RKO (cell line): ENCODE measurements at places on chromosomes 4 and X.
A peak's percentile ranks its signal among the peaks of the same experiment; 100 is the strongest.

DNA sequence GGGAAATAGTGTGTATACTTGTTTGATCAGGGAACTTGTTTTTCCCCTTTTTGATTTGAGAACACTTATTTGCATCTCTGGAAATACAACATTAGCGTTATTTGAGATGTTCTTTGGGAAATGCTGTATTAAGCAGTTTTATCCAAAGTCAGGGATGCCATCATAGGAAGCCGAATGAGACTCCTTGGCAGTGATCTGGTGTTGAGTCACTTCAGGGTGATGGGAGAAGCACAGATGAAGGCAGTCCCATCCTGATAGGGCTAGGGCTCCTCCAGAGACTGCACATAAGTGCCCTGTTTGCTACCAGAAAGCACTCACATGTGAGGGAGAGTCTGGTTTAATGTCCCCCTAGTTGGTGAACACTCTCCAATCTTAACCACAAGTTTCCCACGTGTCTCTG lies 62.3 kb downstream of the IL1RAPL1 start:
- DNase-seq, result peak; percentile 3

GRCh38 chr4:135277068-135277979 lies 1075.7 kb upstream of the PABPC4L start:
- no peak for DNase-seq

- DNase-seq, result no peak
These were observed 22.5 kb downstream of the TCEAL1 start for GRCh38 chrX:103651151-103651773.

- DNase-seq, result no peak
These were observed 76.5 kb downstream of the DDIT4L start for GRCh38 chr4:100113732-100114131.

GRCh38 chr4:98994474-98995182 lies 893 bp upstream of the METAP1 start:
- DNase-seq, result no peak

GRCh38 chr4:82201303-82201702 lies 172.5 kb downstream of the HNRNPD start:
- DNase-seq, result no peak

DNA sequence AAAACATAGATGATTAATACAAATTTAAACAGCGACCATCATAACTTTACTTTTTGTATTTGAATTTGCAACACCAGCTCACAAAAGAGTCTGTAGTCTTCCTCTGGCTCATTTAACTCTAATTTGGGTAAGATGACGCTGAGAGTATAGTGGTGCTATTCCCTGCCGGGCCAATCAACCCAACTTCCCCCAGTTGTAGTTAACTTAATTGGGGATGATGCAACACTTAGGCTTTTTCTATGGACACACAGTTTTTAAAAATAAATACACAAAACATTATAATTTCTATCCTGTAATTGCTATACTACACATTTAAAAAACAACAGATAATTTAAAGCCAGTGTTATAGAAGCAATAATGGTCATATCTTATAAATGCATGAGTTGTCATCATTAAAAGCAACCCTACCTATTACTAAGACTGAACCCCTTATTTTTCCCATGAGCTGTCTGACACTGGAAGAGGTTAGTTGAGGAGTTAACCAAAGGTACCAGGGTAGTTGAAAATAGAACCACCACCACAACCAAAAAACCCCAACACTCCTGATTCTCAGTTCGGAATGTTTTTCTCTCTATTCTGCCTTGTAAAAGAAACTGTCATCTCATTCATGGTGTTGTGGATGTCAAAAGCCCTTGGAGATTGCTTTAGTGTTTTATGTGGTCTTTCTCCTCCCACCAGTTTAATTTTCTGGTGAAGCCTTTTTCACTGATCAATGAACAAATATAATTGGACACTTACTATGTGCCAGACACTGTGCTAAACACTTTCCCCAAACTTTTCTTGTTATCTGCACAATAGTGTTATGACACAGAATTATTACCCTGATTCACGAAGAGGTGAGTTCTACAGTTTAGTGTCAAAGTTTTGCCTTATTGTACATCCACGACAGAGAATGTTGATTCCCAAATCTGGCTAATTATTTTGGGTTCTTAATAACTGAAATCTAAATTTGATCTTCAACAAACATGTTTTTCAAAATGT lies 61.5 kb upstream of the RAPGEF2 start:
- no peak for DNase-seq

DNA sequence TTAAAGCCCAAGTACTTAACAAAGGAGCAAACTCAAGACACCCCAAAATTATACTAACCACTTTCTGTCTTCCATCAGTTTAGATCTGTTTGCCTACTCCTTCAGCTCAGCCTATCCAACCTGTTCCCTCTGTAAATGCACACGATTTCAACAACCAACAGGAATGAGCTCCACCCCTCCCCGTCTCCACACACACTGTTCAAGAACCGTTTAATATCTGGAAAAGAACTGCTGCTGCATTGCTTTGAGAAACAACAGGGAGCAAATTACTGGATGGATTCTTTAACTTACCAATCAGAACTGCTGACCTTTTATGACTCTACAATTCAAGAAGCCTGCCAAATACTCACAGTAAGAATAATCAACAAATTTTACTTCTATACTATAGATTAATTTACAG lies 87.0 kb downstream of the FBXW7 start:
- no peak for DNase-seq

GRCh38 chr4:77197831-77198230 lies 40.8 kb downstream of the CCNG2 start:
- DNase-seq, result no peak

DNA sequence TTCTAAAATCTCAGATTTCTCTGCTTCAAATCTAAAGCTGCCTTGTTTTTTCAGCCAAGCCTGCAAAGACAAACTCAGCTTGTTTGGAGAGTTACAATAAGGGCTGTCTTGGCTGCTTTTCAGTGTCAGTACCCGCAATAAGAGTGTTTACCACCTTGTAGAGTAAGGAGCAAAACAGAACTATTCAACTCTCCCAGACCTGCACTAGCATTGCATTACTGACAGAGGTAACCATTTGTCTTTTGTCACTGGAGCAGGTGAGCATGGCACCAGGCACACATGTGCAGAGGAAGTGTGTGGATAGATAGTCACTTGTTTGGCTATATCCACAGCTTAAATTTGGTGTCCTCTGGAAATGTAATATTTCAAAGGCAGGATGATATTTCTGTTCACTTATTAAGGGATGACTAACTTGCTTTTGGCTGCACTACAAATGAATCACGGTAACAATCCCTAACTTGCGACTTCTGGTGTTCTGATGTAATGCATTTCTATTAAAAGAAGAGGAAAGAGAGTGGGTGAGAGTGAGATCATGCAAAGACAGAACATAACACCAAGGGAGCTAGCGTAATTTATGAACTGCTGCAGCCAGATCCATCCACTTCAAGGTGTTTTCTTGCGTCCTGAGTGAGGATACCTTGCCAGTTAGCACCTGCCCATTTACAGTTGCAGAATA lies 38.6 kb downstream of the PTCHD1 start:
- DNase-seq, result peak; percentile 84

- DNase-seq, result no peak
These were observed 21.9 kb downstream of the GPRIN3 start for GRCh38 chr4:89285745-89286144.

GRCh38 chr4:120692964-120693363 lies 229.6 kb downstream of the PRDM5 start:
- peak; percentile 83 for DNase-seq

DNA sequence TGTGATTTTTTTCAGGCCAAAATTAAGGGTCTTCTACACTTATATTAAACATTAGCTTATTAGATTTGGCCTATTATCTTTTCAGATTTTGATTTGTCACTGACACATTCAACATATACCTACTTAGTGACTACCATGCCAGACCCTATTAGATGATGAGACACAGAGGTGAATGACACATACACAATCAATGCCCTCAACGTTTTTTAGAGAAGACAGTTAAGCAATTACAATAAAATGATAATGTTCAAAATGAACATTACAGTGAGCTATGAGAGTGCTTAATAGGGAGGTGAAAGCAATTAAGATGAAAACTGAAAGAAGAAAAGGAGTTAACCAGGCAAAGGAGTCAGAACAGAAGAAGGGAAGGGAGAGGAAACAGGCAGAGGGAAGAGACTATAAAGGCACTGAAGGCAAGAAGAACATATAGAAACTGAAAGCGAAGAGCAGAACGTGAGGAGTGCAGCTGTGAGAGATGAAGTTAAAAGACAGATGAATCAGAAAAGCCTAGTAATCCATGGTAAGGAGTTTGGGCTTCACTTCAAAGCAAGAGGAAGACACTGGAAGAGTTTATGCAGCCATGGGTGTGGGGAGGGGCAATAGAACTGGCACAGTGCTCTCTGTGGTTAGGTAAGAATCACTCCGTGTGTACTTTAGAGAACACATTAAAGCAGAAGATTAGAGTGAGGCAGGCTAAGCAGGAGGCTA lies 119.0 kb downstream of the REELD1 start:
- no peak for DNase-seq

DNA sequence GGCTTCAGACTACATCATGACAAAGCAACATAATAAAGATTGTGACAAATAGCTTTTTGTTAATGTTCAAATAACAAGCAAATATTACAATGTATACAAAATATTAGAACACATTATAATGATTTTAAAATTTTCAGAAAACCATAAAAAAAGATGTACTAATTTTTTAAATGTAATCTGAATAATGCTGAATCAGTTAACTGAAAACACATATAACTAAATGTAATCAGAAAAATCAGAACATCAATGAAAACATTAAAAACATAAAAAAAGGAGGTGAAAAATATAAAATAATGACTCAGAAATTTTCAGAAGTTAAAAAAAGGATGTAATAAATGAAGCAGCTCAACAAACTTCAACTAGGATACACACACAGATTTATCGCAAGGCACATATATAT lies 53.5 kb downstream of the ZNF721 start:
- no peak for DNase-seq

DNA sequence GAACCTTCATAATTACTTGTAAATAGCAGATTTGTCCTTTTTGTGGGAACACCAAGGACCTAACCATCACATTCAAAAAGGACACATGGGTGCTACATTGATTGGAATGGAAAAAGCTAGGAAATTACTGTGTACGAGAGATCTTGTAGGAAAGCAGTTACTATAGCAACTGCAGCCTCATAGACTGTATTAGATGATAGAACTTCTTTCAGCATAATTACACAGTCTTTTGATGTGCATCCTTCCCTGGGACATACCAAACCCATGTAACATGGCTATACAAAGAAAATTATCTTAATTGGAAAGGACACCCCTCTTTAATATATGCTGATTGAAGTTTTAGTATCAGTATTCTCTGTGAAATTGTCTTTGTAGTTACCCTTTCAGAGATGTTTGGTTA lies 130.7 kb upstream of the CTSO start:
- no peak for DNase-seq

GRCh38 chr4:67727124-67727850 lies 26.3 kb upstream of the UBA6 start:
- peak; percentile 58 for DNase-seq

GRCh38 chr4:155999725-156000124 lies 46.1 kb upstream of the CTSO start:
- no peak for DNase-seq

- peak; percentile 44 for DNase-seq
These were observed 155.2 kb upstream of the GALNT7 start for GRCh38 chr4:173013232-173013930.

DNA sequence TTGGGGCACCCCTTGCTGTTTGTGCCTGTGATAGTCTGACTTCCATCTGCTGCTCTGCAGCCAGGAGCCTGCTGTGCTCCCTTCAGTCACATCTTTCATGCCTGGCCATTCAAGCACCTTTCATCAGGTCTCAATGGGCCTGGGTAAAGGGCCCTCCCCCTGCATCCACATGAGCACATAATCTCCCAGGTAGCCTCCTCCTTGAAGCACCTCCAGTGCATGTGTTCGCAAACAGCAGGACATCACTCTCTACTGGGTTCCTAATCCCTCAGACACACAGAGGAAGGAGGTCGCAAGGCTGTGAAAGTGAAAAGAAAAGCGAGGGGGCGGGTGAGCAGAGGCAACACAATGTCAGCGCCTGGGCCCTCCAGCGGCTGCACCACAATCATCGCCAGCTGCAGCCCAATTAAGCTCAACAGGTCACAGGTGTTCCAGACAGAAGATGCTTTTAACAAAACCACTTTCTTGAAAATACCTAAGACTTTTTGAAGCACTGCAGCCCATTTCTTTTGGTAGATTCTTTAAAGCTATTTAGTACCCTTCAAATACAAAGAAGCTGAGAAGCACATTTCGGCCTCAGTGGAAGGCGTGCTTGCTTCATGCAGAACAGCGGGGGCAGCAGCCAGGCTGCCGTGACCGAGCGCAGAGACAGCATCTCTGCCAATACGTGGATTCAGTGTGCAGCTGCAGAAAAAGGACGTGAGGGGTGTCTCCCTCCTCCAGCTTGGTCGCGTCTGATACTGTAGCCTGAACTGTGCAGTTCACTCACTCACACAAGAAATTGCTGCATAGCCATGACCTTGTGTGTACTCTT lies 92.2 kb upstream of the SPRY1 start:
- DNase-seq, result no peak

DNA sequence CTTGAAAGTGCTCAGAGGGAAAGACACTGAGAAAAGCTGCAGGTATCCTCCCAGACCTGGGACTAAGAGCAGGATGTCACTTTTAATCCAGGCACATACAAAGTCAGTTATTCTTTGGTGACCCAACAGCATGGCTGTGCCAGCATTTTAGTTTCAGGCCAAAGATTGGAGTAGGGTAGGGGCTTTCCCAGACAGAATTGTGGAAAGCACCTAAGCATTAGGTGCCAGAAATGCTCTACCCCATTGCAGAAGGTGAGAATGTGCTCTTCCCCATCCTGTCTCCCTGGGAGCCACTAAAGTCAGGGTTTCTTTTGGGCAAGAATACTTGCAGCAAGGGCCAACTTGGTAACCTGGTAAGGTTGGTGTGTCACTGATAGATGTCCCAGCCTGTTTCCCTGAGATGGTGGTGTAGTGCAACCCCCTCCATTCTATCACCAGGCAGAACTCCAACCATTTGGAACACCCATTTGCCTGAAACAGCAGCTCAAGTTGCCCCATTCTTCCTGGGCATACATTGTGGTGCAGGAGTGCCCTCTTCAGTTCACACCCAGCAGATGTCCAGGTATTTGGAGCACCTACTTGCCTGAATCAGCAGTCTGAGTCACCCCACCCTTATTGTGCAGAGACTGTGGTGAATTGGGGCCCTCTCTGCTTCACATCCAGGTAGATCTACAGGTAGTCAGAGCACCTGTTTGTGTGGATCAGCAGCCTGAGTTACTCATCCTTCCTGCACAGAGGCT lies 183.5 kb downstream of the ZC4H2 start:
- DNase-seq, result no peak

GRCh38 chr4:111453216-111453615 lies 692.0 kb upstream of the FAM241A start:
- DNase-seq, result no peak

DNA sequence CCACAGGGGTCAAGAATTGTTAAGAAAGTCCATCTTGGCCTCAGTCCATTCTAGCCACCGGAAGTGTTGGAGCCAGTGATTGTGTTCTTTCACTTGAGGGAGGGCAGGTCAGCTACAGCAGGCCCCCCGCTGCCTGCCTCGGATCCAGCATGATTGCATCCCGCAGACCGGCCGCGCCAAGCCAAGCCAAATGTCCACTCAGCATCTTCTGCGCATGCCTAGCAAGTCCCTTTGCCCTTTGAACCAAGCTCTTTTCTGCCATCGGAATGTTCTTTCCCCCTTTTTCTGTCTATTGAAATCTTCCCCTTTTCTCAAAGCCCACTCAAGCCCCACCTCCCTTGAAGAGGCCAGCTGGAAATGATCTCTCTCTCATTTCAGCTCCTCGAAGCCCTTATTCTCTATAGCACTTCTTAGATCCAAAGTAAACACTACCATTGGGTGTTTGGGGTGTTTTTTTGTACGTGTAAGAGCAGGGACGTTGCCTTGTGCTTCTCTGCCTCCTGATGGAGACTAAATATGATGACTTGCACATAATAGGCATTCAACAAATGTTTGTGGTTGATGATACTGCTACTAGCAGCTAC lies 147.8 kb upstream of the BCOR start:
- no peak for DNase-seq
